Activated CD4-positive, alpha-beta T cell treated with anti-CD3 and anti-CD28 coated beads, Interleukin-2, amount 50 U/mL, for 4 hours (primary cell): ENCODE measurements at places on chromosomes 7 and 10.

- no peak for DNase-seq
Observed at GRCh38 chr7:110105307-110105706, 985.6 kb upstream of the LRRN3 start.

DNA sequence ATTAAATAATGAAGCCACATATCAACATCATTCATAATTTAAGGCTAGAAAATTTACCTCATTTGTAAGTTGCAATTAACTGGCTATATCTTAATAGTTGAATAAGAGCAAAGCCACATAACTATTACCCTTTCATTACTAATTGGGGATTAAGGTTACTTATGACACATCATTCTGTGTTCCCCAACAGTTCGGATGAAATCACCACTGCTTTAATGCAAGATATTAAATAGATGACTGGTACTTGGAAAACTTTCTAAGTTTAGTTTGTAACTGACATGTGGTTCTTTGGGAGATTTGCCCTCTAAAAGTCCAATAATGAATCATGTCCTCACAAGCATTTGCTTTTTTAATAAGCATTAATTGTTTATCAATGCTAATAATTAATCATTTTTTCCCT is 109.1 kb downstream of the MTERF1 start:
- no peak for DNase-seq

DNA sequence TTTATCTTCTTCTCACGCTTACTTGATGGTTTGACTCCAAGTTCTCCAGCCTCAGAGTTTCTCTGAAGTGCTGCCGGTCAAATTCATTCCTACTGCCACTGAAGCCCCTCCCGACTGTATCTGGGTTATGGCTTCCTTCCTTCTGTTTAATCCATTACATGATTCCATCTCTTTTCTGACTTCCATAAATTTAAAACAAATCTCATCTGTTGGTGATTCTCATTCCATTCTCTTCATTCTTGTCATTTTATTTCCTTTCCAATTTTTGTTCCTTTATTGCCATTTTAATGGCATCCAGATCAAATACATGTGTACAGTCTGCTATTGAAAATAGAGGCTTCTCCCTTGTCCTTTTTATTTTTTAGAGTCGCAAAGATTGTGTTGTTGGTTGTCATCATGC is 25.4 kb upstream of the HIBADH start:
- DNase-seq: no peak

DNA sequence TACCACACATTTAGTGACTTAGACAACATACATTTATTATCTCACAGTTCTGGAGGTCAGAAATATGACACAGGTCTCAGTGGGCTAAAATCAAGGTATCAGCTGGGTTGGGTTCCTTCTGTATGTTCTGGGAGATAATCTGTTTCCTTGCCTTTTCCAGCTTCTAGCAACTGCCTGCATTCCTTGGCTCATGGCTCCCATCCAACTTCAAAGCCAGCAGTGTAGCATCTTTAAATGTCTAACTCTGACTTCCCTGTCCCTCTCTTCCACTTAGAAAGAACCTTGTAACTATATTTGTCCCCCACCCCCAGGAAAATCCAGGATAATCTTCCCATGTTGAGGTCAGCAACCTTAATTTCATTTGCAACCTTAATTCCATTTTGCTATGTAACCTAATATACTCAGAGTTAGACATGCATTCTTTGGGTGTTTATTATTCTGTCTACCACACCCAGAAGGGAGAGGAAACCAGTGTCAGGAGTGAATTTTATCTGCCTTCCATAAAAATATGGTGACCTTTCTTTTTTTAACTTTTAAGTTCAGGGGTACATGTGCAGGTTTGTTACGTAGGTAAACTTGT is 57.3 kb upstream of the SMIM30 start:
- no peak for DNase-seq

DNA sequence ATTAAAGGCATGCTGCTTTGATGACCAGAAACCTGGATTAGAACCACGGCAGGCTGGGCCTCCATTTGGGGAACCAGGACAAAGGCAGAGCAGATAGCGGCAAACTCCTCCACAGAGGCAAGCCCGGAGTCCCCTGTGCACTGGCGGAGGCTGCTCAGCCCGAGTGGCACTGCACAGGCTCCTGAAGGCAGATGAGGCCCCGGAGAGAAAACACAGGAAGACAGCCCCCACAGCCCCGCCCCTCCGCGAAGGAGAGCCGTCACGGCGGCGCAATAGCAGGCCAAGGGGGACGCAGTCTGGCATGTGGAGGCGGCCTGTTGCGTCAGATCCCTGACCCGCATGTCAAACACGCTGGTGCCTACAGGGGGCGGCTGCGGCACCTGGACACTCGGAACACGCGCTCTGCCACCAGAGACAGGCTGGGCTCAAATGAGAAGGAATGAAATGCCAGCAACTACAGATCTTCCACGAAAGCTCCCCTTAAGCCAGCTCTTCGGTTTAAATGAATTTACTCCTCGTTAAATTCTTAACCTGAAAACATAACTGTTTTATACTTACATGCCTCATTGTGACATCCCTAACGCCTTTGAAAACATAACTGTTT is 128.5 kb downstream of the MAD1L1 start:
- peak; percentile 65 for DNase-seq

- DNase-seq: no peak
Observed at GRCh38 chr7:44401692-44402091, 76.3 kb upstream of the CAMK2B start.

GRCh38 chr10:119080521-119081259 is at the start of gene EIF3A:
Gene EIF3A, minus strand, starts transcription at chr10:119080817. Its CDS starts 141 bp downstream, at chr10:119080676.
- peak; percentile 82 for DNase-seq

GRCh38 chr7:1714583-1715330 is 44.7 kb downstream of the ELFN1 start:
- DNase-seq: no peak

- no peak for DNase-seq
Observed at GRCh38 chr10:62175251-62175650, 93.4 kb downstream of the RTKN2 start.

DNA sequence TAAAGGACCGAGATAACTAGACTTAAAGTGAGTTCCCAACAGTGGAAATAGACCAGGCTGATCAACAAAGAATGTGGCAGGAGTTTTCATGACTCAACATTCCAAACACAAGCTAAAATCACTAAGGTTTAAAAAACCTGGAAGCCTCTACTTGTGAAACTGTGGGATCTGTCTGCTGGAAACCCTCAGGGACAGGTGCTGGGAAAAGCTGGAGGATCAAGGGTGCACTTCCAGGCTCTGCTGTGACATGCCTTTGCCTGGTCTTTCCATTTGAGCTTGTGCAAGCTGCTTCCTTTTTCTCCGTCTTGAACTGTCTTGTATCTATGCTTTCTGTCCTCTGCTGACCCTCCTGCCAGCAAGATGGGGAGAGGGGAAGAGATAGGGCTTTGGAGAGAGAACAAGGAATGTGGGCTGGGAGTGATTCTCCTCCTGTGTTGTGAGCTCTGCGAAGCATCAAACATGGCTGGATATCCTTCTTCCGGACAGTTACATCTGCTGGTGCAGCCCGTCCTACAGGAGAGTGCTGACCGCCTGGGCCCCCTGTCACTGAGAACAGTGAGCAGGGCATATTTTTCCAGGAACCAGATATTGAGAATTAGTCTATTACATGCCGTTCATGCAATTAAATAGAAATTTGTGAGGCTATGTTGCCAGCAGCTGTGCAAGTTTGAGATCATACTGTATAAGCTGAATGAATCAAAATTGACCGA is 25.5 kb downstream of the ARHGAP22 start:
- DNase-seq: no peak

- no peak for DNase-seq
Observed at GRCh38 chr10:3395458-3395861, 222.9 kb upstream of the PITRM1 start.
